T-helper 9 cell (primary cell): ENCODE measurements at places on chromosomes 11 and 22.
A peak's percentile ranks its signal among the peaks of the same experiment; 100 is the strongest.

GRCh38 chr11:73198677-73199076 is 19.4 kb upstream of the P2RY2 start:
- no peak for DNase-seq

DNA sequence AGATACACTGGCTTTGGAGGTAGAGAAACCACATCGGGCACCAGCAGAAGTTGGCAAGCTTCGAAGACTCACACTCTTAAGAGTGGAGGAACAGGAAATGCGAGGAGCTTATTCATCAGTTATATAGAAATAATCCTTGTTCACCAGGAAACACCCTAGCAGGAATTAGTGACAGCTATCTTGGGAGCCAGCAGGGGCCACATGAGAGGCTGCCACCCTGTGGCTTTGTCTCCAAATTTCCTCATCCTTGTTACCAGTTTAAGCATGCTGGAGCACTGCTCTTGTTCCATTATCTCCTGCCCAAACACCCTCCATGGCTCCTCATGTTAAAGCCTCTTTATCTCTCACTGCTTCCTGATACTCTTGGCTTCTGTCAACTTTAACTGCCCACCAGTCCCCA is 131.0 kb downstream of the PLEKHA7 start:
- DNase-seq: no peak

DNA sequence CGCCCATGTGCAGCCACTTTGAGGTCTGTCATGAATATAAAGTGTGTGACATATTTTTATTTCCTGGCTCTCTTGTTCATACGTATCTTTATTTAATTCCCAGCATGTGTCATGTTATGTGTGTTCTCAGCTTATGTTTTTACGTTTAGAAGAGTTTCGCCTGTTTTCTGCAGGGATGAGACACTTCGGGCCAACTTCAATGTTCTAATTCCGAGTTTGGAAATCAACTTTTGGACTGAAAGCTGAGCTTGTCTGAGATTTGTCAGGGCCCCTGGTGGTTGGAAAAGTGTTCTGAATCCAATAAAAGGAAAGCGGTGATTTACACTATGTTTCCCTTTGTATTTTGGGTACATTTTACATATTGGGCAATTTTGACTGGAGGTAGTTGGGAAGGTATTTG is 810.7 kb downstream of the TBC1D22A start:
- DNase-seq: no peak

DNA sequence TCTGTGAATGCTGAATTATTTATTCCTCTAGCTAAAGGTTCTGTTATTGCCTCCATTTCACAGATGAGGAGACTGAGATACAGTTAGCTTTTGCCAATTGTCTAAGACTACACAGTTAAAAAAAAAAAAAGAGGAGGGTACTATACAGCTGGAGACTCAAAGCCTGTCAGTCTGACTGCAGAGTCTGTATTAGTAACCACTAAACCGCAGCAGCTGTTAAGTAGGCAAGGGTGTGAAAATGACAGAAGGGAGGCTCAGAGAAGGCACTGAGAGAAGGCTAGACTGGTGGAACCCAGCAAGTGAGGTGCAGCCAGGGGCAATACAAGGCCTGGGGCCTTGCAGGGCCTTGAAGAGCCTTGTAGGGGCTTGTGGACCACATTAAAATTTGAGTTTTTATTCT is 181.2 kb downstream of the CSNK2A3 start:
- DNase-seq: peak; percentile 21

GRCh38 chr11:30859669-30860068 is 273.5 kb upstream of the MPPED2 start:
- DNase-seq: no peak

DNA sequence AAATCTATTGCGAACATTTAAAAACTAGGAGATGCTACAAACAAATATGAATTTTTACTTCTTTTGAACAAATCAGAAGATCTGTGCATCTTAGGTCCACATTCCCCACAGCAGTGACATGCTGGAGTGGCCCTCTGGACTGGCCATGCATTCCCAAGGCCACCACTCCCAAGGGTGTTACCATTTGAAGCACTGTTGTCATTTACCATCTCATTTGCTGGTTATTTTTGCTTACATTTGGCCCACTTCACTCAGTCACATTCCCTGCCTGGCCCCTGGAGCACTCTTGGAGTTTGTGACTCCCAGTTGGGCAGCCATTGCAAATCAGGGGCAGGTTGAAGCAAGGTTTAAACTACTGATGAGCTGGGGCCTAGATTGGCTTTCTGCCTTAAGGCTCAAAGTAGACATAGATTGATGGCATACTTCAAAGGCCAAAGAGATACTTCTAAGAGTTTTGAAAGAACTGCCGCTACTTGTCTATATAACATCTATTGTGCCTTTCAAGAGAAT is 8.5 kb upstream of the ZNRF3 start:
- DNase-seq: no peak

GRCh38 chr11:67616431-67617242 is 9.9 kb downstream of the NDUFV1 start:
- no peak for DNase-seq

DNA sequence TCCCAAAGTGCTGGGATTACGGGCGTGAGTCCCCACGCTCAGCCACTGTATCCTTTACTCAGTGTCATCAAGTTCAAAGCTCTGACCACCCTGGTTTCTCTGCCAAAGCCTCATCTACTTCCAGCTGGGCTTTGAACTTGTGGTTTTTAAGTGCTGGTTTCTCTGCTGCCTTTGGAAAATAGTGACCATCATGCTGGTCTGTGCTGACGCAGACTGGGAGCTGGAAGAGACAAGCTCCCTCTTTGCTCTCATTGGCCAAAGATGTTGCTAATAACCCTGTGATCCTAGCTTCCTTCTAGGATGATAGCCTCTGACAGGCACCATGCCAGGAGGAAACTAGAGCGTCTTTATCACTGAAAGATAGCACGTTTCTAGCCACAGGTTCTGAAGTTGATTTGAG is 62.4 kb downstream of the ALX4 start:
- no peak for DNase-seq

- DNase-seq: peak; percentile 71
Measured at GRCh38 chr11:57349491-57350274, 11.5 kb downstream of the P2RX3 start.

DNA sequence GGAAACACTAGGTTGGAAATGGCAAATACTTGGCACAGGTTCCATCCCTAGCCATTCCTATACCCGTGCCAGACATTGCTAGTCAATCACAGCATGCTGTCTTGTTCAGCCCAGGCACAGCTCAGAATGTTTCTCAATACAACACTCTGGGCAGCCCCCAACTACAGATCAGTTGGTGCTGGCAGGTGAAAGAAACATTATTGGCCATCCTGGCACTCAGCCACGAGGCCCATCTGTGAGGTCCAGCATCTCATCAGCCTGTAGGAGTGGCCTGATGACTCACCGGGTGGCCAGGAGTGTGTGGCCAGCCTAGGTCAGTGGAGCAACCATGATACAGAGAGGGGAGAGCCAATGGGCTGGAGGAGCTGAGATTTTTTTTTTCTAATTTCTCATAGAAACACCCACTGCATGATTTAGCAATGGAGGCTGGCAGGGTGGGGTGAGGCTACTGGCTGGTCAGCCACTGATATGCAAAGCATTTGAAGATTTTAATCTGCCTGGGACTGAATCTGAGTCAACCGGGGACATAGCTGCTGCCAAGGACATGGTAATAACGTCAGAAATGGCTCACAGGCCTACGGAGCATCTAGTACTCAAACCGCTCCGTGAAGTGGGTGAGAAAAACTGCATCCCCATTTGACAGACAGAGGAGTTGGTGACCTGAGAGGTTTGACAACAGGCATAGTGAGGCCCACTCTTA is 5.4 kb downstream of the MYO18B start:
- no peak for DNase-seq

- no peak for DNase-seq
Measured at GRCh38 chr22:37187891-37188761, at the start of gene C1QTNF6. TSS of gene C1QTNF6 (minus strand) at chr22:37188247. CDS start at chr22:37188213, 34 bp downstream.

GRCh38 chr11:61611309-61611708 is 30.4 kb upstream of the SYT7 start:
- no peak for DNase-seq

DNA sequence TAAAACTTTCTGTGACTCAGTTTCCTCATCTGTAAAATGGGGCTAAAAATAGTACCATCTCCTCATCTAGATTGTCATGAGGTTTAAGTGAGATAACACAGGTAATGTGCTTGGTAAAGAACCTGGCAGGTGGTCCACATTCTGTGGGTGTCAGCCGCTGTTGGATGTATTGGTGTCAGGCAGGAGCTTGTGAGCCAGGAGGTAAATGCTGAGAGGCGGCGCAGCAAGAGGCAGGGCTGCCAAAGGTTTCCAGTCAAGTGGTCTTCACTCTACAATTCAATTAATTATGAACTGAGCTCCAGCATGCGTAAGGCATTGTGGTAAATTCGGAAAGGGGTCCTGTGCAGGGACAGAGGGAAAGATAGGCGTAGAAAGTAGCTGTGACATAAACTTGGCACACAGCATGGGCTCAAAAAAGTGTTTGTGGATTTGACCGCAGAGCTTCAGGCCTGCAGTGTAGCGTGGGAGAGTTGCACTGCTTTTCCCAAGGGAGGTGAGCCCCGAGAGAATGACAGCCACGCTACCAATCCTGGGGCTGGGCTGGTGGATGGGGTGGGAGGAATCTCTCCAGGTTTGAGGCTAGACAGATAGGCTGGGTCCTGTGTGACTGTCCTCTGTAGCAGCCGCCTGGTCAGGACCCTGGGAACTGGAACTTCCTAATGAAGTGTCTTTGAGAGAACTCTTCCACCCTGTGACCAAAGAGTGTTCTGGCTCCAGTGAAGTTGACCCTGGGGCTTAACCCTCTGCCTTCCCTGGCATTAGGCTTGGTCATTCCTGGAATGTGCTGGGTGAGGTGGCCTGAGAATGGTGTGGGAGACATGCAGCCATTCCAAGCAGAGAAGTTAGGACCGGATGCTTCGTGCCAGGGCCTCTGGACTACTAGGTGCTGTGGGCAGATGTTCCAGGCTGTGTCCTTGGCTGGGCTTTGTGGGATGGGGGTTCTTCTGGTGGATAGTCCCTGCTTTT is 122.4 kb downstream of the FEZ1 start:
- DNase-seq: no peak

DNA sequence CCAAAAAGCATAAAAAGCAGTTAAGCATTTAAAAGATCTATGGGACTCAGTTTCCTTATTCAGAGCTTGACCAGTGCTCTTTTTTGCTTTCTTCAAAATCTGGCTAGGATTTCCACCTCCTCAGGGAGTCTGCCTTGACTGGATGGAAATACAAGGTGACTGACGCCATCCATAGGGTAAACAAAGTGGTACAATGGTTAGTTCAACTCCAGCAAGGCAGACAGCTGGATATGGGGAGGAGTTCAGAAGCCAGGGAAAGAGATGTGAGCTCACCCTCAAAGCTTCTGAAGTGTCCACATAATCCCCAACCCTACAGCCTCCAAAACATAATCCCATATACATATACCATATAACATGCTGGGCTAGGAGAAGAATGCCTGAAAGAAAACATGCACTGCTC is 52.0 kb downstream of the KIRREL3 start:
- DNase-seq: no peak

DNA sequence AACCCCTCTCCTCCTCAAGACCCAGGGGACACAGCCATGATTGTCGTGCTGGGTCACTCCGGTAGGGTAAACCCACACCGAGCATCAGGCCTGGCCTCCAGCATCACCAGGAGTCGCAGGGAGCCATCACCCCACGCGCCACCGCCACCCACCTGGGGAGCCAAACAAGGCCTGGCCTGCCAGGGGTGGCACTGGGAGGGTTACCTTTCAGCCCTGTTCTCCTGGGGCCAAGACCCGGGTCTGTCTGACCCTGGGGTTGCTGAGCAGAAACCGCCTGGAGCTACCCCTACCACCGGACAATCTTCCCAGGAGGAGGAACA is 39.3 kb upstream of the NNMT start:
- DNase-seq: no peak

DNA sequence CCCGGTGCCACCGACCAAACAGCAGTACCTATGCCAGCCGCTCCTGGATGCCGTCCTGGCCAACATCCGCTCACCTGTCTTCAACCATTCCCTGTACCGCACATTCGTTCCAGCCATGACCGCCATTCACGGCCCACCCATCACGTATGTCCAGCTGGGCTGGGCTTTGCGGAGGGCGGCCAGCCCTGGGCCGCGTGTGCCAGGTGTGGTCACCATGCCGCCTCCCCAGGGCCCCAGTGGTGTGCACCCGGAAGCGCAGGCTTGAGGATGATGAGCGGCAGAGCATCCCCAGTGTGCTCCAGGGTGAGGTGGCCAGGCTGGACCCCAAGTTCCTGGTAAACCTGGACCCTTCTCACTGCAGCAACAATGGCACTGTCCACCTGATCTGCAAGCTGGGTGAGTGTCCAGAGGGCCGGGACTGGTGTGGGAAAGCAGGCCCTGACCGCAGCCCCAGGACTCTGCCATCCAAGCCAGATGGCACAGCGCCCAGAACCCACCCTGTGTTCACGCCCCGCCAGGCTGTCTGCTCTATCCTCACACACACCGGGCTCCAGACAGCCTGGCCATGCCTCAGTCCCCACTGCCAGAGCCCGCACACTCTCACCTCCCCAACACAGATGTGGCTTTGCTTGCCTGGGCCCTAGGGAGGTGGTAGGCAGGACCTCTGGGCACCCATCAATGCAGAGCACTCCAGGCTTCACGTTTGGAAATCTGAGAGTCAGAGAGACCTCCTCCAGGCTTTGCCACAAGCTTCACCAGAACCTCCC is 77.6 kb downstream of the MED15 start:
- DNase-seq: no peak

GRCh38 chr11:40597546-40598113 is 861.8 kb downstream of the LRRC4C start:
- DNase-seq: no peak

DNA sequence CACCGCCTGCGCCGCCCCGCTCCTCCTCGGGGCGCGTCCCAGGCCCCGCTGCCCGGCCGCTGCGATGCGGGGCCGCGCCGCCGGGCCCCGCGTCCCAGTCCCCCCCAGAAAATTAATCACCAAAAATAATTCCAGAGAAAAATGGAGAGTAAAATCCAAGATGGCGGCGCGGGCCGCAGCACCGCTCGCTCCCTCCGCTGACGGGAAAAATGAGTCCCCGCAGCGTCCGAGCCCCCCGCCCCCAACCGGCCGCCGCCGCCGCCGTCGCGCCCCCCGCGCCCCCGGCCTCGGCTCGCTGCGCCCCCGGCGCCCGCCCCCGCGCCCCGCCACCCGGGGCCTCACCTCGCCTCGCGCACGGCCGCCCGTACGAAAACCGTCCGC is at the start of gene KMT5B:
TSS of gene KMT5B (minus strand) at position 162 of the 381 bp plus-strand sequence. CDS start 23,220 bp downstream, outside the sequence.
- peak; percentile 48 for DNase-seq

GRCh38 chr11:11963842-11964773 is 44.3 kb downstream of the DKK3 start:
- DNase-seq: no peak

- DNase-seq: no peak
Measured at GRCh38 chr22:19207401-19207808, 28.9 kb upstream of the SLC25A1 start.

GRCh38 chr11:83918476-83918875 is 632.3 kb upstream of the CCDC90B start:
- DNase-seq: no peak

GRCh38 chr22:32444068-32444467 is 20.2 kb downstream of the BPIFC start:
- no peak for DNase-seq

GRCh38 chr22:29722151-29722550 is 2.3 kb downstream of the CABP7 start:
- no peak for DNase-seq
